ENCODE measurements at places on chromosomes 1 and 21.

GRCh38 chr1:235442788-235443429 is 61.3 kb downstream of the B3GALNT2 start:
- DNase-seq, result no peak

DNA sequence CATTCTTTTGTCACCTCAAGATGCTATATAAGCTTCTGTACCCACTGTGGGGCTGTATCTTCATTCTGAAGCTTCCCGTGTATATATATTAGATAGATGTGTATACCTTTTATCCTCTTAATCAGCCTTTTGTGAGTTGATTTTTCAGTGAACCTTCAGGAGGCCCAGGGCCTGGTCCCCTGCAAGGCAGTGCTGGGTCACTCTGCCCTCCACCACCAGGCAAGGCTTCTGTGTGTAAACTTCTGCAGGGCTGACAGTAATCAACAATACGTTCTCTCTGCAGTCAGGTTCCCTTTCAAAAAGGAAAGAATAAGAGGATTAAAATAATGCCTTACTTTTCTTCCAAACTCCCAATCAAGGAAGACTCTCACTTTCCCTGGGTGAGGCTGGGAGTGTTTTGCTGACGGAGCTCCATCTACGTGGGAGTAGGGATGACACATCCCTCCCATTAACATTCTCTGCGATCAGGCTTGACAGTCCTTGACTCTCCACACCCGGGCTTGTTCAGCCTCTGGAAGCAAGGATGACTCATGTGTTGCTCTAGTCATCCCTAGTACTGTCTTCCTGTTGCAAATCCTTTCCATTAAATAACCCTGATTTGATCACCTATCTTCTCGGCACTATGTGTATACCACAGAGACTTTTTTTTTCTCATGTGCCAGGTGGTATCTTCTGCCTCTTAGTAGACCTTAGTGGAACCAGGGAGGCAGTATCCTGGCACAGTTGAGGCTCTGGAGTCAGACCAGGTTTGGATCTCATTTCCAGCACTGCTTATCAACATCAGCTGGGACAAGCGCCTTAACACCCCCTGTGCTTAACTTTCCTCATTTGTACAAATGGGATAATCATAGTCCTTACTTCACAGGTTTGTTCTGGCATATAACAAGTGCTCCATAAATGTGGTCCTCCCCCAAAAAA is 70.3 kb upstream of the KCNK1 start:
- DNase-seq, result no peak

DNA sequence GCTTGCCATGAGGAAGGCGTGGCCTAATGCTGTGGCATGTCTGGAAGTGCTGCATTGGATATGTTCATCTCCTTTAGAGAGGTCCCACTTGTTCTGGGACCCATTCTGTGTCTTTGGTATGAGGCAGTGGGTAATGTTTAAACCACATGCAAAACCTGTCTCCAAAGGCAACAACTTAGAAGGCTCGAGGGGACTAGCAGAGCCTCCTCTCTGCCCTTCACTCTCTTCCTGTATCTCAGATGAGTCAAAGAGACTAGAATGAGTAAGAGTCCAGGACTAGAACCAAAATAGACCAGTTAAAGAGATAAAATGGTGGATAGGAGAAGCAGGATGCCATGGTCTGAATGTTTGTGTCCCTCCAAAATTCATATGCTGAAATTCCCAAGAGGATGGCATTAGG is 220.8 kb upstream of the KIAA0040 start:
- DNase-seq, result no peak

GRCh38 chr1:5001466-5001865 is 347.1 kb downstream of the AJAP1 start:
- DNase-seq, result no peak

- no peak for DNase-seq
These were observed 62.8 kb upstream of the PRRC2C start for GRCh38 chr1:171422511-171422910.

GRCh38 chr1:54615531-54616279 is 7.6 kb downstream of the FAM151A start:
- DNase-seq, result no peak

- no peak for DNase-seq
These were observed 18.1 kb downstream of the LAMB3 start for GRCh38 chr1:209634005-209634737.
